ENCODE measurements at places on chromosomes 13 and 19. TPM values are rescaled to one million over a fixed set of nuclear protein-coding genes. Genes with fewer than 3 reads are reported as not detected.

RASGRP4 gene
- not detected for total RNA-seq

GRCh38 chr19:17821190-17821589 is at the start of gene INSL3:
TSS of gene INSL3 (minus strand) at chr19:17821519. CDS start at chr19:17821506, 13 bp downstream.
- no peak for DNase-seq

DNA sequence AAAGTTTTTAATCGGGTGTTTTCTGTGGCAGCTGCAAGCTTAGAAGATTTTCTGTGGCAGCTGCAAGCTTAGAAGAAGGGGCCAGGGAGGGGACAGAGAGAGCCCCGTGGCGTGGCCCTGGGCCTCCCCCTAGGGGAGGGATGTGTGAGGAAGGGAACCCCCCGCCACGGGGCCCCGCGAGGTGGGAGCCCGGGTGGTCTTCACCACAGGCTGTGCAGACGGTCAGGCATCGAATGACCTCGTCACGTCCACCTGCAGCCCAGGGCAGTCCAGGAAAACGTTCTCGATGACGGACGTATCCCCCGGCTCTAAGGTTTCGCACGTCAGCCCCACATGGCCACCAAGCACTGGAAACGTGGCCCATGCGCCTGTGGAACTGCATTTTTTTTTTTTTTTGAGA is 8.6 kb downstream of the POLR2E start:
- DNase-seq, result no peak

GRCh38 chr19:3536429-3537100 is 2.4 kb upstream of the TEKTIP1 start:
- DNase-seq, result no peak

- DNase-seq, result peak; percentile 69
Observed at GRCh38 chr19:31013384-31014020, 335.7 kb downstream of the TSHZ3 start.

DNA sequence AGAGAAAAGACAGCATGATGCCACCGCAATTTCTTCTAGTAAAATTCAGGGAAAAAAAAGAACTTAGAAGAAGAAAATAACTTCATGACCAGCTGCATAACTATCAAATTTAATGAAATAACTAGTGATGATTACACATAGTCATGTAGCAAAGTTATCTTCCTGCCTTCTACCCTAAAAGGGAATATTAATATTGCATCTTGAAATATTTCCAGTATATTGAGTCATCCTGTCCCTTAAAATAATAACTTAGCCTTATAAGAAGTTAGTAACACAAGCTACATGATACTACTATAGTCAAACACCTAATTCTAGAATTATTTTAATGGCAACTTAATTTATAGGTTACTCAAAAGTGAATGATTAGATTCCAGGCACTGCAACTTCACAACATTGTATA is 289.2 kb downstream of the KLF12 start:
- no peak for DNase-seq

KLK12 gene
- total RNA-seq, result not detected

GRCh38 chr19:955803-956765 is 28.1 kb upstream of the WDR18 start:
- no peak for DNase-seq

DNA sequence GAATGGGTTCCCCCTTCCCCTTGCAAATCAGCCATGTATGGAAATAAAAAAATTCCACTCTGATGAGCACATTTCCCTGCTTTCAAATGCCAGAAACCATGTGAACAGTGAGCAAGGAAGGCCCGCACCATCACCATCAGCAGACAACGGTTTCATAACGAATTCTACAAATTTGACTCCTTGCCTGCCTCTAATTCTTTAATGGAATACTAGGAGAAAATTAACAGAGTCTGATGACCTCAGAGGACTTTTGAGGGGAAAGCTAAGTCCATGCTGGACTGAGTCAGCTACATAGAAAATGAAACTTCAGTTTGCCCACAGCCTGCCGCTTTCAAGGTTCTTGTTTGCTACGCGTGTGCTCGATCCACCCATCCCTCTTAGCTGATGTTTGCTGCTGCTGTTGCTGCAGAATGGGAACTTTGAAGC is 46.7 kb upstream of the KL start:
- peak; percentile 25 for DNase-seq

GRCh38 chr19:18319591-18320135 is 3.2 kb downstream of the LSM4 start:
- no peak for DNase-seq

DNA sequence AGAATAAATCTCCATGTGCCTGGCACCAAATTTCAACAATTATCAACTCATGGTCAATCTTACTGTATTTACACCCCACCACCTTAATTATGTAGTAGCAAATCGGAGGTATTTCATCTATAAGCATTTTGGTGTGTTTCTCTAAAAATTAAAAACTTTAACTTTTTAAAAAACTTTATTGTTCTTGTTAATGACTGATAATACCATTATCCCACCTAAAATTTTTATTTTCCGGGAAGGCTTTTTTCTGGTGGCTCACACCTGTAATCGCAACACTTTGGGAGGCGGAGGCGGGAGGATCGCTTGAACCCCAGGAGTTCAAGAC is 453 bp upstream of the PDCD2L start:
- no peak for DNase-seq

- no peak for DNase-seq
Observed at GRCh38 chr13:109146393-109146792, 517.0 kb downstream of the MYO16 start.

DNA sequence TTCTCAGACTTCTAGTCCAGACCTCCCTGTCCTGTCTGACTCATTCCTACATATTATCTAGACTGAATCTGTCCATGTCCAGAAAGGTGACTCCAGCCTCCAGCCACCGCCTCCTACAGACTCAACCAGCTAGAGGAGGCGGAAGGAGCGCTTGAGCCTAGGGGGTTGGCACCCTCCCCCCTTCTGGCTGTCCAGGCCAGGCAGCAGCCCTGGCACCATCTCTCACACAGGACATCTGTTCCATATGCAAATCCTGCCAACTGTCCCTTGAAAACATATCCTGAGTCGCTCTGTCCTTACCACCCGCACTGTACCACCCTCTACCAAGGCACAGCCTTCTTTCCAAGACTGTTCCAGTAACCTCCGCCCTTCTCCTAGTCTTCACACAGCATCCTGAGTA is 150.7 kb upstream of the WASF3 start:
- no peak for DNase-seq

DNA sequence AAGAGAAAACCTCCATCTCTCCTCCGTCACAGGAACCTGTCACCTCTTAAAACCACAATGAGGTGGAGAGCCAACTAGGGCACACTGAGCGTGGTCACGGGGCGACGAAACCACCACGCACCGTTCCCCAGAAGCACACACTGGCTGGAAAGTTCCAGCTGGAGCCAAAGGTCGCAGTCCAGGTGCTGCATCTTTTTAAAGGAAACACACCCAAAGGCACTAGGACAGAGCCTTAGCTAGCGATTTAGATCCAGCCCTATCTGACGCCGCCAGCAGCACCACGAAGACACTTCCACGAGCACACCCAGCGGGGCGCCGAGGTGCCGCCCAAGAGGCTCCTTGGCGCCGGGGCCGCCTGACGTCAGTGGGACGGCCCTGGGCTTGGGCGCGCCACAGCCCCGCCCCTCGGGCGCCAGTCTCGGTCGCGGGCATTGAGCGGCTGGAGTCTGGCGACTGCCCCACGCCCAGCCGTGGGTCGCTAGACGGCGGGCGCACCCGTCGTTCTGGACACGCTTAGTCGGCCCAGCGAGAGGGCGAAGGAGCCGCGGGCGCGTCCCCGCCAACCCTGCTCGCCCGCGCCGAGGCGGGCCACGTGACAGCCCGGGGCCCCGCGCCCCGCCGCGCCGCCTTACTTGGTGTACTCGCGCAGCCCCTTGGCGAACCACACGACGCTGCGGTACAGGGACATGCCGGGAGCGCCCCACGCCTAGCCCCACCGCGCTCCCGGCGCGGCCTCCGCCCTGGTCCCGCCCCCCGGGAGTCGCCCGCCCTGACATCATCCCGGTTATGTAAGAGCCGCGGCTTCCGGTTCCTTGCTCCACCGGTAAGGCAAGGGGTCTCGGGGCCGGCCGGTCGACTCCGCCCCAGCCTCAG is at the start of gene DHRS12:
DHRS12 (minus strand) TSS at position 742 of the 873 bp plus-strand sequence. CDS start 4,504 bp downstream, outside the sequence.
- peak; percentile 93 for DNase-seq

SMAD9 gene
- total RNA-seq, result 23.3 TPM

DNA sequence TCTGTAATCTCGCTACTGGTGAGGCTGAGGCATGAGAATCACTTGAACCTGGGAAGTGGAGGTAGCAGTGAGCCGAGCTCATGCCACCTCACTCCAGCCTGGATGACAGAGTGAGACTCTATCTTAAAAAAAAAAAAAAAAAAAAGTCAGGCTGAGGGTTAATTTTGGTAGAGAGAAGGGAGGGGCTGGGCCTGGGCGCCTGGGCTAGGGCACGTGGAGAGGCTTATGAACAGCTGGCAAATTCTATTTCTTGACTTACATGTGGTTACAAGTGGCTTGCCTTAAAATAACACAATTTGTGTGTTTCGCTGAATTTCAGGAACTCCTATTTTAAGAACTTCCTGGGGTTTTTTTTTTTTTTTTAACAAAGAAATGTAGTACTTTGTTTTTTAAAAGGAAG is 47.6 kb upstream of the MAP3K10 start:
- peak; percentile 86 for DNase-seq

DNA sequence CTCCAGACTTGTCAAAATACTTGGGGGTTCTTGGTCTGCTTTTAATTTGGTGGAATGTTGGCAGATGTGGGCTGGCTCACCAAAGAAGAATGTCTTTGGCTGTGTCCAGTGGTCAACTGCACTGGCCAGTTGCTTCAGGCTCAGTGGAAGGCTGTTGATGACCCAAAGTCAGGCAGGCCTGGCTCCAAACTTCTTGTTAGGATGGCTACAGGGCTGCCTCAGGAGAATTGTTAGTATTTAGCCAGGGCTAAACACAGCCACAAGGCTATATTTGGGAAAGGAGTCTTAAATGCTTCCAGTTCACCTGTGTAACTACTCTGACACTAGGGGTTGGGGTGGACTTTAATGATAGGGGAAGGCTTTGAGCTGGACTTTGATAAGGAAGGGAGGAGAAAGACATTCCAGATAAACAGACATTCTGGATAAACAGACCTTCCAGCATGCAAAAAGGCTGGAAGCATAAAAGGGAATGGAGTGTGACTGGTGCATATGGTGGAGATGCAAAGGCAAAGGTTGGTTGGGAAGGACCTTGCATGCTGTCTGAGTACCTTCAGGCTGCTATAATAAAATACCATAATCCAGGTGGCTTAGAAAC is 116.8 kb downstream of the FOXO1 start:
- no peak for DNase-seq

- no peak for DNase-seq
Observed at GRCh38 chr19:11444059-11444458, 8.6 kb downstream of the PRKCSH start.

DNA sequence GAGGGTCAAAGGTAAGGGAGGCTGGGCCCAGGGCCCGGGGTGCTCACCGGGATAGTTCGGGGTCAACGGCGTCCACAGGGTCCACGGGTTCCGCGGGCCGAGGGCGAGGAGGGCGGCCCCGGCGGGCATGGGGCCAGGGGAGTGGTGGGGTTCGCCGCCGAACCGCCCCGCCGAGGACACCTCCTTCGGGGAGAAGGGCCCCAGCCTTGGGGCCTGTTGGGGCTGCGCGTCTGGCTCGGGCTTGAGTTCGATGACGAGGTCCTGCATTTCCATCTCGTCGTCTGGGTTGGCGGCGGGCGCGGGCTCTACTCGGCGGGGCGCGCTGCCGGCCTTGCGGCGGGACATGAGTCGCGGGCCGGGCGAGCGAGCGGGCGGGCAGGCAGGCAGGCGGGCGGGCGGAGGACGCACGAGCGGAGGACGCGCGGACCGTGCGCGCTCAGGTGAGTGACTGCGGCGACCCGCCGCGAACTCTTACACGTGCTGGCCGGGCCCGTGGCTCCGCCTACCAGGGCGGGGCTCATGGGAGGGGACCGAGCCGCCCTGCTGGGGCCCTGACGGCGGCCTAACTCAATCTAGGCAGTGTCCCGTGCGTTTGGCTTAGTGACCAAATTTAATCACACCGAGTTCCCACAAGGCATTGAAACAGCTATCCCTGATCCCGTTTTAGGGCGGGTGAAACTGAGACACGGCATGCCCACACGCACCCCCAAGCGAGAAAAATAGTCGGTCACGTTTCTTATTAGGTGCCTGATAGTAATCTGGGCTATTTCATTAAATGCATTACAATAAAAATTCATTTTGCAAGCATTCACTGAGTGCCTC is at the start of gene ZNF296:
ZNF296 (minus strand) TSS at position 450 of the 822 bp plus-strand sequence; CDS start at position 345, 105 bp downstream.
- DNase-seq, result peak; percentile 77

GRCh38 chr19:408441-408901 is 476 bp downstream of the C2CD4C start:
- peak; percentile 31 for DNase-seq

- DNase-seq, result peak; percentile 80
Observed at GRCh38 chr19:33416307-33417215, 43.1 kb downstream of the CEBPG start.

GRCh38 chr13:98447881-98448641 is 128.8 kb downstream of the STK24 start:
- peak; percentile 63 for DNase-seq

GRCh38 chr19:37468961-37469777 is at the start of gene ZNF570:
TSS of gene ZNF570 (plus strand) at chr19:37469356. CDS start at chr19:37470355, 999 bp downstream.
- peak; percentile 93 for DNase-seq

- DNase-seq, result peak; percentile 88
Observed at GRCh38 chr19:55173714-55174409, 6.2 kb downstream of the SYT5 start.

FAM83E gene
- total RNA-seq, result 5.5 TPM

DNA sequence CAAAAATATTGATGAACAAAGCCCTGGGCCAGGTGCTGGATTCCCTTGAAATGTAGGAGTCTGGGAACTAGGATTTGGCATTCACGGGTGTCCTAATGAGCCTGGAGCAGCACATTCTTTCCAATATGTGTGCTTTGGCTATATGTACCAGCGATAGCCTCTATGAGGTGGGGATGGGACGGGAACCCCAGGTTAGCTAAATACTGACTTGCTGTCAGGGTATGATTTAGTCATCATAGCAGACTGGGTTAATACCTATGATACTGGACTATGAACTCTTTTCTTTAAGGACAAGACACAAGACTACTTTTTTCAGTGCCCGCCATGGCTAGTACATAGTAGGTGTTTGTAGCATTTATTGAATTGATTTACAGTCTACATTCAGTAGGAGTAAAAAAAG is 152.7 kb downstream of the KCNRG start:
- DNase-seq, result no peak

CCNA1 gene
- total RNA-seq, result 3.4 TPM

DNA sequence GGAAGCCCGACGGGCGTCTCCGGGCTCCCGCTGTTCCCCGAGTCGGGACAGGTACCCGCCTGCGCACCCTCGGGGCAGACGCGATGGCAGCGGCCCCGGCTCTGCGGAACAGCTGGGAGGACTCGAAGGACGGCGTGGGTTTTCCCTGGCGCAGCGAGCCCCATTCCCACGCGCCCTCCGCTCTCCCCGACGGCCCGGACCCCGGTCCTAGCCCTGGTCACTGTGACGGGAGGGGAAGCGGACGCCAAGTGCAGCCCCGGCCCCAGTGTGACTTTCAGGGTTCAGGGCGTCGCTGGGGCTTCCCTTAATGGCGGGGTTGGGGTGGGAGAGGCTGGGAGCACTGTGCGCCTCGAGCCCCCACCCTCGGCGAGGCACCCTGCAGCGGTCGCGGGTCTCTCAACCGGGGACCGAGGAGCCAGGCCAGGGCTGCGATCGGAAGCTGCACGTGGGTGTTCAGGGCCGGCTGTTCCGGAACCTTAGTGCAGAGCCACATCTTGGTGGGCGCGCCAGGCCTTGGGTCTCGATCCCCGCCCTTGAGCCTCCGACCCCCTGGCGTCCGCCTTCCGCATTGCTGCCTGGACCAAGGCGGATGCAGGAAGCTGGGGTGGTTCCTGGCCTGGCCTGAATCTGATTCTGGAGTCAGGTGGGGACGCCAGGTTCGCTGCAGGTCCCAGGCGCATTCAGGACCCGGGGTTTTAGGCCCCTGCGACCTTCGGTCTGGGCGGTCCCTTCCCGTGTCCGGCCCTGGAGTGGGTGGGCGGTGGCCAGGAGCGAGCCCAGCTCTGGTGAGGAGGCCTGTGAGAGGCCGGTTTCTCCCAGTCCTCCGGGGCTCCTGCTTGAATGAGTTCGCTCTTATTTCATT is 3.5 kb downstream of the LGALS7B start:
- no peak for DNase-seq
